DMS 273 treated with DMSO at 0.1 percent for 48 hours (cell line): ENCODE measurements at places on chromosomes 3 and 15.

GRCh38 chr15:95068701-95069521 is 837.5 kb downstream of the MCTP2 start:
- no peak for DNase-seq

DNA sequence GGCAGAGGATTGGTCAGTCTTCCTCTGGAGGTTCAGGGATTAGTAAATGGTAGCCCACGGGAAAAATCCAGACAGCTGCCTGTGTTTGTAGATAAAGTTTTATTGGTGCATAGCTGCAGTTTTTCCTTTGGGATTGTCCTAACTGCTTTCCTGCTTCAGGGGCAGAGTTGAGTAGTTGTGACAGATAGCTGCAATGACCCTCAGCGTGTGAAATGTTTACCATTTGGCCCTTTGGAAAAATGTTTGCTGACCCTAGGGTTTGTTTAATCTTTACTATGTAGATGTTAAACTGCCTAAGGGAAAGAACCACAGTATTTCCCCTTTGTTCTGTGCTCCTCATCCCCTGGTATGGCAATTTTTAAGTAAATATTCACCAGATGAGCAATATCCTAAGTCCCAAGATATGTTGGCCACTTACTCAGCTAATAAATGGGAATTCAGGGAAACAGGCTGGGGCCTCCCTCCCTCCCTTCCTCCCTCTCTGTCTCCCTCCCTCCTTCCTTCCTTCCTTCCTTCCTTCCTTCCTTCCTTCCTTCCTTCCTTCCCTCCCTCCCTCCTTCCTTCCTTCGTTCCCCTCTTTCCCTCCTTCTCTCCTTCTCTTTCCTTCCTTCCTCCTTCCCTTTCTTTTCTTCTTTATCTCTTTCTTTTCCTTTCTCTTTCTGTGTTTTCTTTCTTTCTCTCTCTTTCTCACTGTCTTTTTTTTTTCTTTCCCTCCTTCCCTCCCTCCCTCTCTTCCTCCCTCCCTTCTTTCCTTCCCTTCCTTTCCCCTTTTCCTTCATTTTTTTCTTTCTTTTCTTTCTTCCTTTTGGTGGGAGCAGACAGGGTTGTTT is 234.6 kb upstream of the BHLHE40 start:
- no peak for DNase-seq

DNA sequence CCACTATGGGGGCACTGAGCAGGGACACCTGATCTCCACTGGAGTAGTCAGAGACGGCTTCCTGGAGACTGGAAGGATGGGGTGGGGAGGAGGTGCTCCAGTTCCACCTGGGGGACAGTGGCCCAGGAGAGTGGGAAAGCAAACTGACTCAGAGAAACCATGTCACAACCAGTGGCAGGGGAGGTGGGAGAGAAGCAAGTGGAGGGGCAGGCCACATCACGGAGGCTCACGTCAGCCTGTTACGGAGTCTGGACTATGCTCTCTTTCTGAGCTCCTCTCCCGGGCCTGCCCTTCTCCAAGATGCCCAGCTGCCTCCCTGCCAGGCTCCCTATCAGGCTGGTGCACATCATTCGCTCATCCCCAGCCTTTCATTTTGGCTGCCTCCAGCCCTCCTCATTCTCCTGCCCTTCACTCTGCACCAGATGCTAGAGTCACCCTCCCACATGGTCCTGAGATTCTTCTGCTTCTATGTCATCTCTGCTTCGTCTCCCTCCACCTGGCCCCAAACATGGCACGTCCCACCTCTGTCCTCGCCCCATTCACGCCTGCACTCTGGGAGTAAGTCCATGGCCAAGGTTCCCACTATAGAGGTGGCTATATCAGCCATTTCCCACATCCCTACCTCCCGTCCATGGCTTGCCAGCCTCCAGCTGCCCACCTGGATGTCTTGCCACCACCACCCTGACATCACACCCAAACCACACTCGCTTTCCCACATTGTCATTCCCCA is 100.3 kb downstream of the ADCY5 start:
- DNase-seq: no peak

GRCh38 chr3:16113704-16114103 is 60.8 kb upstream of the GALNT15 start:
- no peak for DNase-seq

DNA sequence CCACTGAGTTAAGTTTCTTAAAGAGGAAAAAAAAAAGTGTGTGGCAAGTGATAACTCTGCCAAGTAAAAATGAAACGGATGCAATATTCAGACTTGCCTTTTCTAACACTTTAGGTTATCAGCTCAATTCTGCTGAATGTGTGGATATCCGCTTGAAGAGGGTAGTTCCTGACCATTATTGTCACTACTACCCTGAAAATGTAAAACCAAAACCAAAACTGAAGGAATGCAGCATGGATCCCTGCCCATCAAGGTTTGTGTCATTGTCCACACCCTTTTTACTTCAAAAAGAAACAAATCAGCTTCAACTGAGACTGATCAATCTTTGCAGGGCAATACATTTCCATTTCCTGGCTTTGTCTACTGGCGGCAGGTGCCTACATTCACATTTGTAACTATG is 236.1 kb downstream of the ADAMTSL3 start:
- DNase-seq: no peak

GRCh38 chr3:11213810-11214450 is 58.3 kb upstream of the ATG7 start:
- no peak for DNase-seq

GRCh38 chr3:141578202-141578973 is 91.6 kb downstream of the RASA2 start:
- no peak for DNase-seq

- no peak for DNase-seq
Observed at GRCh38 chr15:59993950-59994401, 10.1 kb upstream of the FOXB1 start.

DNA sequence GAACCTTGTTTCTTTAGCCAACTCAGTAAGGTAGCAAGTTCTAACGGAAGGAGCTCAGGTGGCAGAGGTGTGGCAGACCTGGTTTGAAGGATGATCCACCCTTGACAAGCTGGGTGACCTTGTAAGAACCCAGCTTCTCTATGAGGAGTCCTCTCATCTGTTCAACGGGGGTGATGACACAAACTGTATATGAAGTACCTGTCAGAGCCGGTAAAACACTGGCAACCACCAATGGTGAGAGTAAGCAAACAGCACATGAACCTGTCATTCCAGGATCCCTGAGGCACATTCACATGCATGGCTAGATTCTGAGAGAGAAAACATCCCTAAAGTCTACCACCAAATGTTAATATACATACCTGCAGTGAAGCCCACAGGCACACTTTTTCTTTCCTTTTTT is 2.4 kb downstream of the SCAP start:
- no peak for DNase-seq
